ENCODE measurements at places on chromosomes 4 and X. TPM values are rescaled to one million over a fixed set of nuclear protein-coding genes. Genes with fewer than 3 reads are reported as not detected.

DMD gene
- polyA plus RNA-seq = 16.2 TPM

UGT2B15 gene
- polyA plus RNA-seq = 0.07 TPM

ERAS gene
- polyA plus RNA-seq = 0.24 TPM

RAB41 gene
- 0.85 TPM for polyA plus RNA-seq

GPAT3 gene
- 24.5 TPM for polyA plus RNA-seq

SPATA18 gene
- polyA plus RNA-seq = 1.6 TPM

MTMR1 gene
- polyA plus RNA-seq = 25.5 TPM

SPANXA2 gene
- not detected for polyA plus RNA-seq
